ENCODE measurements at places on chromosomes 5 and 9.

GRCh38 chr5:4651806-4652565 lies 488.1 kb upstream of the ADAMTS16 start:
- no peak for DNase-seq

DNA sequence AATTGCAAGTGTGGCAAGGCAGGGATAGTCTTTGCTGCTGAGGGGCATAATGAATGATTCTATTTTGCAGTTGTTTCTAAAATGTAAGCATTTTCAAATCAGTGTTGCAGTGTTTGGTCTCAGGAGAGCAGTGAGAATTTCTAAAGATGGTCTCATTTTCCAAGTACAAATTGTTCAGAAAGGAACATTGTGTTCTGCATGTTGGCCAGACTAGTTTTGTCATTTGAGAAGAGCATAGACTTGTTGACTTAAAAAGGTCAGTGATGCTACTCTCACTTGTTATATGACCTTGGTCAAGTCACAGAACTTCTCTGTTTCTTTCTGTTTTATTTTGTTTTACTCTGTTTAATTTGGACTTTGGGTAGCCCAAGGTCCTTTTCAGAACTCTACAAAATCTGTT lies 344.6 kb downstream of the OSTF1 start:
- no peak for DNase-seq

- no peak for DNase-seq
Measured at GRCh38 chr5:176360894-176361436, 599 bp downstream of the KIAA1191 start.

GRCh38 chr9:12718482-12719026 lies 25.4 kb downstream of the TYRP1 start:
- peak; percentile 72 for DNase-seq

DNA sequence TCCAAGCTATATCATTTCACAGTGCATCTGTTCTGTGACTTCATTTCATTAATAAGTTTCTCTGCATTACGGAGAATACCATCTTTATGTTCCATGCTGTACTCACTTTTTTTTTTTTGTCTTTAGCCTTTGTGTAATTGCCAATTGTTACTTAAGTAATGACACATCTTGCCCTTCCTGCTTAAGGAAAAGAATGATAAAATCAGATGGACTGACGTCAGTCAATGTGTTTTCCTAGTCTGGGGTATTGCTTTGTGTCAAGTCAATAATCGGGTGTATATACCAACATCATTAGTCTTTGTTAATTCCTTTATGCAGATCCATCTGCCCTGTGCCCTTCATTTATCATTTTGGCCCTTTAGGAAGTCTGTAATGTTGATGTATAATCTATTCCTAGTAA lies 133.5 kb downstream of the CD180 start:
- no peak for DNase-seq

- DNase-seq: peak; percentile 93
Measured at GRCh38 chr5:37717613-37718431, 122.0 kb downstream of the GDNF start.

DNA sequence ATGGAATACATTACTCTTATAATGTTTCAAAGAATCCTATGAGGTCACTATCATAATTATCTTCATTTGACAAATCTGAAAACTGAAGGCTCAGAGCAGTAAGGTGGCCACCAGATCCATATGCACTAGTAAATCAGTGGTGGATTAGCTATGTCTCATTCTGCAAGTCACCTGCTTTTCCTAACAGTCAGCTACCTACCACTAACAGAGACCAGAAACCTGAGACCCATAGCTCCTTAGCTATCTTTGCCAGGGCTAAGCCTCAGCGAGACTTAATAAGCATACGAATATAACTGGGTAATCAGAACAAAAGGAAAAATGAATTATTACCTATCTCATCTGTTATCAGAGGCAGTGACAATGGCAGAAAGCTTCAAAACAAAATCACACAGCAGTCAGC lies 118.7 kb downstream of the AUH start:
- no peak for DNase-seq

- peak; percentile 37 for DNase-seq
Measured at GRCh38 chr5:154260224-154260927, 69.8 kb downstream of the GALNT10 start.

GRCh38 chr9:20490246-20490834 lies 132.0 kb downstream of the MLLT3 start:
- DNase-seq: no peak

Measured in cardiac muscle cell (in vitro differentiated cells and primary cell).